Stimulated activated CD4-positive, alpha-beta T cell treated with anti-CD3 and anti-CD28 coated beads, Interleukin-4, amount 100 ng/mL, for 4 hours (primary cell): ENCODE measurements at places on chromosomes 2 and 18.

- no peak for DNase-seq
Observed at GRCh38 chr2:46973673-46974072, 58.1 kb upstream of the MCFD2 start.

DNA sequence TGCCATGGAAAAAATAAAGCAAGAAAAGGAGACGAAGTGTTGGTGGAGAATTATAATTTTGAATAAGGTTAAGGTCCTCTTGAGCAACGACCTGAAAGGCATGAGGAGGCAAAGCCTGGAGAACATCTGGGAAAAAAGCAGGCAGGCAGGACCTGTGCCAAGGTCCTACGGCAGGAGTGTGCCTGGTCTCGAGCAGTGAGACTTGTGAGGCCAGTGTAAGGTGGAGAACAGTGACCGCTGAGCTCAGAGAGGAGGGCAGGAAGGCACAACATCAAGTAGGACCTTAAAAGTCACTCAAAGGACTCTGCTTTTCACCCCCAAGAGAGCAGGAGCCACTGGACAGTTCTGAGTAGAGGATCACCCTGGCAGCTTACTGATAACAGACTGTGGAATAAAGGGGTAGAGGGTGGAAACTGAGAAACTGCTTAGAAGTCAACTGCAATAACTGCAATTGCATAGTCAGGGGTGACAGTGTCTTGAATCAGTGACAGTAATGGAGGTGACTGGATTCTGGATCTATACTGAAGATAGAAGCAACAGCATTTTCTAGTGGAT is 3.5 kb downstream of the NOL10 start:
- no peak for DNase-seq

- DNase-seq: no peak
Observed at GRCh38 chr2:99140860-99141109, 722 bp upstream of the C2orf15 start.

GRCh38 chr18:35077937-35078336 is 36.7 kb downstream of the MAPRE2 start:
- no peak for DNase-seq

GRCh38 chr2:177830881-177831386 is 241.6 kb downstream of the PDE11A start:
- DNase-seq: no peak

- no peak for DNase-seq
Observed at GRCh38 chr2:217953531-217953932, 49.3 kb downstream of the TNS1 start.

DNA sequence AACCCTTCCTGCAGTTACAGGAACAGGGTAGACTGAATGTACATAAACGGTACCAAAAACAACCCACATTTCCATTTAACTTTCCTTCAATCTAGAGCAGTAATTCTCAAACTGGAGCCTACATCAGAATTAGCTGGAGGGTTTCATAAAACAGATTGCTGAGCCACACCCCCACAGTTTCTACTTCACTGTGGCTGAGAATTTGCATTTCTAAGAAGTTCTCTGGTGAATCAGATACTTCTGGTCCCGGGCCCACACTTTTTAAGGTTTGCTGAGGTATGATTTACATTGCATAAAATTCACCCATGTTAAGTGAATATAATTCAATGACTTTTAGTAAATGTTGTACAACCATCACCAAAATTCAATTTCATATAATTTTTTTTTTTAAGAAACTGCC is 113.7 kb downstream of the SRBD1 start:
- DNase-seq: no peak

DNA sequence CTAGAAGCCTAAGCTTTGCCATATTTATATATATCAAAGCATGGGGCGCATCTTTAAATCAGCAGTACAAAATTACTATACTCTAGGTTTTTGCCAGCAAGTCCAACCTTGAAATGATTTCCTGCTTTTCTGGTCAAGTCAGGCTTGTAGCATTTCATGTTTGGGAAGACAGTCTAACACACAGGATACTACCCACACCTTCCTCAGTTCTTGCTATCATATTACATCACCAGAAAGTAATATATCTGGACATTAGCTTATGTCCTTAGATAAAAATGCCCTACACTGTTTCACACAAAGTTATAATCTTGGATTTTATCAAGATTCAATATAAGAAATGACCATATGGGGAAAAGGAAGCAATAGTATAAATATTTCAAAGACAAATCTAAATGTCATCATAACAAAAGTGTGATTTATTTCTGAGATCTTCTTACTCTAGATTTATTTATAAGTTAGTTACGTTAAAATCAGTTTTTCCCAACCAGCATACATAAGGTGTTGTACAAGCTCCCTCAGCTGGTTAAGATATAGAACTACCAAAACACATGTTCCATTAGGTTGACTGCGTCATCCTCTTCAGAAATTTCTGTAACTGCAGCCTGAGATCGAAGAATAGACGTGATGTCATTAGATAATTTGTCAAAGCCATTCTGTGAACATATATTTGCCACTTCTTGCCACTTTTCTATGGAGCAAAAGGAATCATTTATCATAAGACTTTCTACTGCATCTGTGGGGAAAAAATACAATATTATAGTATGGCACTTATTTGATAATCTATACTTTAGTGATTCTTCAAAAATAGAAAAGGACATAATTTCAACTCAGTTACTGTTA is 56.6 kb downstream of the CLHC1 start:
- no peak for DNase-seq

DNA sequence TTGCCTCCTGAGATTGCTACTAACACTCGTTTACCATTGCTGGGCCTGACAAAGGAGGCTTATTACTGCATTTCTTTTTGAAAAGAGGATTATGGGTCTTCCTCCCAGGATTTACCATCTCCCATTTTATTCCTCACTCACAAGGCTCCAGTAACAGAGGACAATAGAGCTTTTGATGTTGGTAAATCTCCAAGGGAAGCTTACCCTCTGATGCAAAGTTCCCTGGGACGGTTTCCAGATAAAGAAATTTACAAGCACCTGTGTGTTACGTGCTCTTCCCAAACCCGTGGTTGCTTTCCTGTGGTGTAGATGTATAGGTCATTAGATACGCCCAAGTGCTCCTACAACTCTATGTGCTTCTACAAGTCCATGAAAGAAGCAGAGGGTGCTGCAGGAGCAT is 17.1 kb downstream of the VSNL1 start:
- DNase-seq: no peak
